ENCODE measurements at places on chromosomes 16 and 17.

- no peak for DNase-seq
These were observed 84.7 kb downstream of the MYO1D start for GRCh38 chr17:32792207-32792606.

DNA sequence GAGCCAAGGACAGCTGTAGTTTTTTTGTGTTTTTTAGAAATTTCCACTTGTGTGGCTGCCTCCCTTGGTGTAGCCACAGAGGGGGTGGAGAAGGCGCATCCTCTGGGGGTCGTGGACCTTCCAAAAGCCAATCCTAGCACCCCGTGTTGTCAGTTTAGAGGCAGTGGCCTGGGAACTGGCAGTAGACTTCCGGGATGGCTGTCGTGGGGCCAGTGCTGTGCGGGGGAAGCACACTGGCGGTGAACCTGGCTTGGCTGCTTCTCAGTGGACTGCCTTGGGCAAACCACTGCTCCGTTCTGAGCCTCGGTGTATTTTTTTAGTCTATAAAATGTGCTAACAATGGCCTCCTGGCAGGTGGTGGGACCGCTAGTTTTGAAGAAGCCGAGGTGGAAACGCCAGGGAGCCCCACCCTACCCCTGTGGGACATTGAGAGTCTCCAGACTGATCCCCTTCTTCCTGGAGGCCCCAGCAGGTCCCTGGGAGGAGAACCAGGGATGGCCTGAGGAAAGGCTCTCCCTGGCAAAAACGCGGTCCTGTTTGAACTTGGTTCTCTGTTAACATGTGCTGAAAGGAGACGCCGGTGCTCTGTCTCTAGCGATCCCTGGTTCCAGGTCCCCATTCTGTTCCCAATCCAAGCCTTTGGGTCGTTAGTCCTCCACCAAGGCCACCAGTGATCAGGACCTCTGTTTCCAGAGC lies 125.7 kb downstream of the CMIP start:
- DNase-seq = no peak

DNA sequence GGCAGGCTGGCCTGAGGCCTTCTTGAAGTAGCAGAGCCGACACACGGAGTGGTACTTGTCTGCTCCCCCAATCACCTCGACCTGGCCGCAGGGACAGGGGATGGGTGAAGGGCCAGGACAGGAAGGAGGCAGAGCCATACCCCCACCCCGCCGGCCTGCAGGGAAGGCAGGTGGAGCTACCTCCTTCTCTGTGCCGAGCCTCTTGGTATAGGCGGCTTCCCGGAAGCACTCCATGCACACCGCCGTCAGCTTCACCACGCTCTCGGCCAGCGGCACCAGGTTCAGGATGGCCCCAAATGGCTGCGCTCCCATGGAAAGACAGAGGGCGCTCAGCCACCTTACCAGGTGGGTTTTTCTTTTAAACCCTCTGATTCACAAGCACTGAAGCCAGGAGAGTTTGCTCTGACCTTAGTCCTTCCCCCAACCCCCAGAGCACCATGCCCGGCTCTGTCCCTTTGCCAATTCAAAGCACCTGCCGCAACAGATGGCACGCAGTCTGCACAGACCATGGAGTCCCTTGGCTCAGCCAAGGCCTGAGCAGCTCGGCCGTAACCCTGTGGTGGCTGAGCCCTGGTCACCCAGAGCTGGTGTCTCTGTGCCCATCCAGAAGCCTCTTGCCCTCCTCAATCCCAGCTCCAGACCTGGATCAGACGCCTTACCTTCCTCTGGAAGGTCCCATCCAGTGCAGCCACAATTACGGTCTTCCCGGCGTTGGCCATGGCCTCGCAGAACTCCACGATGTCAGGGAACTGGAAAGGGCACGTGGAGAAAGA lies 6.7 kb downstream of the SYNGR2 start:
- DNase-seq = no peak

- no peak for DNase-seq
These were observed 133.6 kb upstream of the CRHR1 start for GRCh38 chr17:45650561-45650960.
